NCI-H774 (cell line): ENCODE measurements at places on chromosomes 2 and 18.

- DNase-seq = no peak
Observed at GRCh38 chr2:133173224-133173623, 395.0 kb downstream of the NCKAP5 start.

- DNase-seq = no peak
Observed at GRCh38 chr2:230591850-230592249, 120.8 kb upstream of the CAB39 start.

- no peak for DNase-seq
Observed at GRCh38 chr2:46950314-46950713, 34.7 kb upstream of the MCFD2 start.

GRCh38 chr18:13284330-13285027, 65.9 kb downstream of the LDLRAD4 start:
- no peak for DNase-seq

- DNase-seq = no peak
Observed at GRCh38 chr2:230714136-230714480, 1.5 kb downstream of the CAB39 start.

DNA sequence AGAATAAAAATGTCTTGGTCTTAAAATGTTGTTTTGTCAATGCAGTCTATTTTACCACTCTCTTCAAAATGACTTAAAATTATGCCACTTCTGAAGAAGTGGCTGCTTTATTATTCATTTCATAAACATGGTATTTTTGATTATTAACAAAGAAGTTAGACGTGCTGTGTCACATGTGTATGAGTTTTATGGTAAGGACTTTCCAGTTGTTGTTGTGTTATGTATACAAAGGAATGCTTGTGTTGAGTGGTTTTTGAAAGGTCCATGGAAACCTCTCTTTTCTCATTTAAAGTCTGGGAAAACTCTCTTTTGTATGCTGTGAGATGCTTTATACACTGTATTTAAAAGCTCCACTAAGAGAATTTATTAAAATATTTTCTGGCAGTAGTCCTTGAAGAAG, 116.2 kb downstream of the MTCL1 start:
- DNase-seq = no peak

- DNase-seq = no peak
Observed at GRCh38 chr2:79359419-79359818, 153.4 kb upstream of the CTNNA2 start.

- DNase-seq = no peak
Observed at GRCh38 chr18:77088963-77089722, 43.4 kb downstream of the MBP start.

GRCh38 chr18:59623456-59624368, 73.5 kb downstream of the CCBE1 start:
- no peak for DNase-seq

GRCh38 chr2:68632021-68632420, 11.4 kb upstream of the PROKR1 start:
- no peak for DNase-seq

DNA sequence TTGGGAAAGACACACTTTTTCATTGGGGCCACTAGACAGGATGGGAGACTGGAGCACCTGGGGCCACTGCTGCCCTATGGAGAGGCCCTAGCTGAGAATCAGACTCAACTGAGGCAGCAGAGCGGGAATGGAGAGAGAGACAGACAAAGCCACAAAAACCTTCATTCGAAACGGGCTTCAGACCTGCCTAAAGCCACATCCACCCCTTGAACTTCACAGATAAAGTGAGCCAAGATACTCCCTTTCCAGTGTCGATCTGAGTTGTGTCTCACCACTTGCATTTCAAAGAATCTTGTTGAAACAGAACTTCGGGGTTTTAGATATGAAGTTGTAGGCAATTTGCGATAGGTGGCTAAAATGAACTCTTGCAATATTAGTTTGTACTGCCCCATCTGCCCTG, 11.3 kb upstream of the LDLRAD4 start:
- no peak for DNase-seq

DNA sequence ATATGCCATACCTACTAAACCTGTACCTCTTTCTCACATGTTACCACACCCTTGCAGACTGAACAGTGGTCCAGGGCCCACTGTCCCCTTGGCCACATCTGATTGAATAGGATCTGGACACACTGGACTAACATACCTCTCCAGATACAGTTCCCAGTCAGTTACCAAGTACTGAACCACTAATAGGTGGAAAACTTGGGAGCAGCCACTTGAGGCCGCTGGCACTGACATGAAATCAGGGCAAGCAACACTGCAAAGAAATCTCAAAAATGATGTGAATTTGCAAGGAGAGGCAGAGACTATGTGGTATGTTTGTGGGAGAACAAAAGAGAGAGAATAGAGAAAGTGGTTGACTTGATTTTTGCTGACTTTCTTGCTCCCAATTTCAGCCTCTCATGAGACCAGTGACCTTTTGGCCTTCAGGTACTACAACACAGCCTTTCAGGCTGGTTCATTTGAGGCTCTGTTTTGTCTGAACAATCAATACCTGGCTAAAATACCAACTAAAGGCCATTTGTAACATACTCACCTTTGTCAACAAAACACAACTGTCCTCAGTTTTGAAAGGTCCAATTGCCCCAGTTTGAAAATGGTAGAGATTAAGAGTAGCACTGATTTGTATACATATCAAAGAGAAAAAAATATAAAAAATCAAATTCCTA, 7.8 kb downstream of the GRB14 start:
- DNase-seq = no peak

DNA sequence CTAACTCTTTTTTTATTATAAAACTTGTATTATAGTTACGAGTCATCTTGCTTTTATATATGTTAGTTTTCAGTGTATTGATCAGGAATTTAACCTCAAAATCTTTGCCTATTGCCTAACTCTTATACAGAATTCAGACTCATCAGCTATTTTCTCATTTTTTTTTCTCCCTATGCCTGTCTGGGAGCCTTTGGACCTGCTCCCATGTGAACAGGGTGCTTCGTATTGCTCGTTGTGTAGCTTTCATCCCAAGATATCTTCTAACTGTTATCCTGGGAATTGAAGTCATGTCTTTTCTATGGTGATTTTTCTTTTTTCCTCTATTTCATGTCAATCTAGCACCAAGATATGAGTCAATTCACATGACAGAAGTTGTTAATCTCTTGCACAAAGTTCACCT, 814.0 kb downstream of the SLC4A3 start:
- no peak for DNase-seq
